ENCODE measurements at places on chromosomes 4 and X.

DNA sequence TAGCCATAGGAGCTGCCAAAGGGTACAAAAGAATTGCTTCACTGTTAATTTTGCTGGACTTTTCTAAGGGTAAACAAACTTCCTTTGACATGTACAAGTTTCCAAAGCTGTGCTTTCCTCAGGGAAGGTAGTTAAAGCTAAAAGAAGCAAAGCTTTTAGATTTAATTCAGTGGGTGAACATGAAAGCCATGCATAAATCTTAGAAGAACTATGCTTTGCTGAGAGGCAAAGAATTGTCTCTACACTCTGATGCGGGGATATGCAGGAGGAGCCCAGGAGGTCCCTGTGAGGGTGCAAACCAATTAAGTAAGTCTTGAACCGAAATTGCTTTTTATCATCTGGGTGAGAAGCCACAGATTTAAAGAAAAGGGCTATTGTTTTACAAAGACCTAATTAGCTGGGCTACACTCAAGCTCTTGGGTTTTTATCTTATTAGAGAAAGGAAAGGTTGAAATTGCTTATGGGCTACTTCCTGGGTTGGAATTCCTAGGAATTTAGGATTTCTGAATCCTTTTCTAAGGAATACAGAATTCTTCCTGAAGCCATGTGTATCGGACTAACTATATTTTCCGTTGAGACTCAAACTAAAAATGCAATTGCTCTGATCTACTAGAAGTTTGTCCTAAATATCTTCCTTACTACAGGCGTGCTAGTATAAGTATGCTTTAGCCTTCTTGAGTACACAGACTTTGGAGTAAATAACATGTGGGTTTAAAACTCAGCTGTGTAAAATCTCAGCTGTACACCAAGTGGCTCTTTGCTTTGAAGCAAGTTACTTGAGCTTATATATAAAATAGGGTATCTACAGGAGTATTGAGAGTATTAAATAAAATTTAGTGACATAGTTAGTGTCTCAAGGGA lies 188.4 kb upstream of the ANK2 start:
- DNase-seq, result no peak

GRCh38 chr4:20421603-20421985 lies 169.9 kb downstream of the SLIT2 start:
- peak; percentile 58 for DNase-seq

DNA sequence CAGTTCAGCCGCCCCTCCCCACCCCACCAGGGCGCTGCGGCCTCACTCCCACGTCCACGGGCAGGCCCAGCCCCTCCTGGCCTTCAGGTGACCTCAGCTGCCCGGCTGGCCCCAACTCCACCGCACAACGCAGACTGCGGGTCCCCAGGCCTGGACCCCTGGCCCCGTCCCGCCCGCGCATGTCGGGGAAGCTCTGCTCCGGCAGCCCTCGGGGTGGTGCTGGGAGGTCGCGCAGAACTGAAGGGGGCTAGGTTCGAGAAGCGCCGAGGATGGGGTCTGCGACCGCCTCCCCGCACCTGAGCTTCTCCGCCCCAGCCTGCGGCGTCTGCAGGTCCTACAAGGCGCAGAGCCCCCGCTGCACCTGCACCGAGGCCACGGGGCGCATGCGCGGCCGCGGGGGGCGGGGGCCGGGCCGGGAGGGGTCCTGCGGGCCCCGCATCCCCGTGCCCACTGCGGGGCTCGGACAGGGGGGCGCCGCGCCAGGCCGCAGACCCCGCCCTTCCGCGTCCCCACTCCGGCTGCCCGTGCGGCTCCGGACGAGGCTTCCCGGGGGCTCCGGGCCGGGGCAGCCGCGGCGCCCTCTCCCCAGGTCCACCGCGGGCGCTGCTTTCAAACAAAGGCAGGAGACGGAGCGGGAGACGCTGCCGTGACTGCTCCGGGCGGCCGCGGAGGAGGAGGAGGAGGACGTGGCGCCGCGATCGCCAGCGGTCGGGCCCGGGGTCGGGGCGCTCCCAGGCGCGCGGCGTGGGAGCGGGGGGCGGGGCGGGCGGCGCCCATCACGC lies 672 bp upstream of the NAT8L start:
- no peak for DNase-seq

GRCh38 chr4:82677327-82677726 lies 115.5 kb upstream of the TMEM150C start:
- DNase-seq, result no peak

DNA sequence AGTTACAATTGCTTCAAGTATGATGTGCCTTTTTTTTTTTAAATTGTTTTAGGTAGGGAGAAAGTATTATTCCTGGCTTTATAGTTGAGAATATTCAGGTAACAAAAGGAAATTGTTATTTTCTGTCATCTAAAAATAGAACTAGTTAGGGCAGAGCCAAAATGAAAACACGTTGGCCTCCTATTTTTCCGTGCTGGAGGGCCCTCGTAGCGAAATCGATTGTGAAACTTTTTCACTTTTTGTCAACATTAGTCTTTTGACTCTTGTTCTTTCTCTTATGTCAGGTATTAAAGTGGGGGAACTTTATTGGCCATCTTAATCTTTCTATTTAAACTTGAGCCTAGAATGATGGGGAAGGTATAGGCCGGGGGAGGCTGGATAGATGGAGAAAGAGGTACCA lies 104.9 kb downstream of the ARHGAP10 start:
- DNase-seq, result no peak

DNA sequence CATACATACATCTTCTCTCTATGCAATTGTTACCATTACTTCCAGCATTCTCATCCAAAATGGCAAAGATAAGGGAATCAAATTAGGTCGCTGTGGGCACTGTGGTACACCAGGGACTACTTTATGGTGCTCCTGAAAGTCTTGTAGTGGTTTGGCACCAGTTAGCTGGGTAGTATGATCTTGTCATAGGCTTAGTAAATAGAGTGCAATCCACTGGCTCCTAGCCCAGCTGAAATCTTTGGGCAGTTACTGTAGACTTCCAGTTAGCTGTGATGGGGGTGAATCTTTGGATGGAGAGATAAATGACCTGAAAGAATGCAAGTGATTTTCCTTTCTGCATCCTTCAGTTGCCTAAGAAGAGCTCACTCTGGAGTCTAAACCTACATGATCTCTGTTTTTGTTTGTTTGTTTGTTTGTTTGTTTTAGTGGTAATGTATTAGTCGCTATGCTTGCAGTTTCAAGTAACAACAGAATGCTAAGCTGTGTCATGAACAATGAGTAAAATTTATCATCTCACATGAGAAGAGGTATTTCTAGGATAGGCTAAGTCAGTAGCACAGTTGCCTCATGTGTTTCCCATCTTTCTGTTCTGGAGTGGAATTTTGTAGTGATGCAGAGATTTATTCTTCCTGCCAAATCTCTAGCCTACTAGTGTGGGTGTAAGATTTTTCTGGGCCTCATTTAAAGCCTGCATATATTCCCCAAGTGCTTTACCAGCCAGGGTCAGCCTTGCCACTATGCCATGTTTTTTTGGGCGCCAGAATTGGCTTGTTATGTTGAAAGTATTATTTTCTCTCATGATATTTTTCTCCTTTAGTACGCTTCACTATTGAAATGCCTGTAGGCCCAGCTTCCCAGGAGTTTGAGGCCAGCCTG lies 24.2 kb downstream of the HERC3 start:
- peak; percentile 91 for DNase-seq

- DNase-seq, result no peak
These were observed 180.4 kb downstream of the ZIC3 start for GRCh38 chrX:137746289-137746688.

DNA sequence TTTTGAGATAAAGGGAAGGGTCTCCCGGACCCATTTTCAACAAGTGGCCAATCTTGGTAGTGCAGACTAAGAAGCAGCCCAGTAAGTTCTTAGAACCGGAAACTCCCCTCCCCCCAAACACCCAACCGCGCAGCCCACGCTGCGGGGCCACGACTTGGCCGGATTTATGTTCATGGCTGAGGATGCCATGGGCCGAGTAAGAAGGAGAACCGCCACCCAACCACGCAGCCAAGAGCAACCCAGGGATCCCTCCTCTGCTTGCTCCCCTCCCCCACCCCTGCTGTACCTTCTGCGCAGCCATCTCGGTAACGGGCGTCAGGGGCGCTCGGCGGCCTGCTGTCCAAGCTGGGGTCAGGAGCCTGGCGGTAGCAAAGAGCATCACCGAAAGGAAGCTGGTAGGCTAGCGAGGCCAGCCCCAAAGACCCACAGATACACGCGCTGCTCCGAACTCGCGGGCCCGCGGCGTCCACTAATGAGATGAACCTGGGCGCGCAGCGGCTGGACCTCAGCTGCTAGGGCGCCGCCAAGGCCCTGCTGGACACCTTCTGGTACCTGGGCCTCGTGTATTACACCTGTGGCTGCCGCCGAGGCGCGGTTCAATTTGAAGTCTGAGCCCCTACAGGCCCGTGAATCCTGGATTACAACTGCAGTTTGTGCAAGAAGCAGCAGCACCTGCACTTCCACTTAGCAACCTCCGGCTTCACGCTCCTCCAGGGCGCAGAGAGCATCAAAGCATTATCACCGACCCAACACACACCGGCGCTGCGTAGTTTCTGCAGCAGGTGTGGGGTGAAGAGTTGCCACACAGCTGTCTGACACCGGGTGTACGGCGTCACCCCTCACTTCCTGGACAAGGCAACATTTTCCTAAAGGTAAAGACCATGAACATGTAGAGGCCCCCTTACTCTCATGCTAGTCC lies 63.4 kb downstream of the NUDT10 start:
- no peak for DNase-seq

- no peak for DNase-seq
These were observed 121.3 kb downstream of the EGF start for GRCh38 chr4:110034026-110034393.

DNA sequence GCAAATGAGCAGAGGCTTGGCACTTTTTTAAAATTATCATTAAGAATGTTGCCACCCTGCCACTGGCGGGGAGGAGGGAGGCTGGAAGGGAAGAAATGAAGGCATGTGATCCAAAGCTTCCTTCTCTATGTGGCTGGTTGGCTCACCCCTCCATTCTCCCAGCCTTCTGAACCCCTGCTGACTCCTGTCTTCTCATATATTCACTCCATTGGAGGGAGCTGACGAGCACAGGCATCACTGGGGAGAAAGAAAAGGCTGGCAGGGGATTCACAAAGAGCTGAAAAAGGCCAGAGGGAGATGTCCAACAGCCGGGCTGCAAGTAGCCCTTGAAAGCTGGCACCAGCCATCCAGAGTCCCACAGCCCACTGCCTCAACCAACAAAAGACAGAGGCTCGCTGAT lies 495.6 kb downstream of the BCOR start:
- DNase-seq, result no peak

GRCh38 chrX:79130857-79131256 lies 13.6 kb upstream of the GPR174 start:
- DNase-seq, result no peak

GRCh38 chr4:44186850-44187246 lies 261.8 kb downstream of the KCTD8 start:
- peak; percentile 0 for DNase-seq

DNA sequence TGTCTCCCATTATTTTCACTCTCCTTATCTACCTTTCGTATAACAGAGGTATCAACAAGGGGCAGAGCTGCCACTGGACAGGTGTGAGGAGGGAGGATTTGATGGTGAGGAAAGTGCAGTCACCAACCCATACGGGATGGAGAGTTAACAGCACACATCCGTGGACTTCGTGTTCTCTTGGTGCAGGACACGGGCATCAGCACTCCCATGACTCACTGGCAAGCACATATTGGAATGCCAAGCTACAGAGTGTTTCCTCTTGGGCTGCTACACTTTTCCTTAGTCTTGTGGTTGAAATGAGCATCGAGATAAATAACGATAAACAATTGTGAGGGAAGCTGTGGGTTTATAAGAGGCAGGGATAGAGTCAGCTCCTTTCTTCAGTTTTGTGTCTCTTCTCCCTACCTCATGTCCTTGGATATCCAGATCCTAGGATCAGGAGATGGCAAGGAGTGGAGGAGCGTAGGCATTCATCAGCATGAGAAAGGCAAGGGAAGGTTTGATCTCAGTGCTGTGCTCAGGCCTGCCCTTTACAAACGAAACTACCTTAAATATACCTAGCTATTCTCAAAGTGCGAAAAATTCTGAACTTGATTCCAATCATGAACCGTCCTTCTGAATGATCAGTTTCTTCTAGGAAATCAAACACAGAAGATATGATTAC lies 96.3 kb downstream of the ZNF827 start:
- DNase-seq, result peak; percentile 79

DNA sequence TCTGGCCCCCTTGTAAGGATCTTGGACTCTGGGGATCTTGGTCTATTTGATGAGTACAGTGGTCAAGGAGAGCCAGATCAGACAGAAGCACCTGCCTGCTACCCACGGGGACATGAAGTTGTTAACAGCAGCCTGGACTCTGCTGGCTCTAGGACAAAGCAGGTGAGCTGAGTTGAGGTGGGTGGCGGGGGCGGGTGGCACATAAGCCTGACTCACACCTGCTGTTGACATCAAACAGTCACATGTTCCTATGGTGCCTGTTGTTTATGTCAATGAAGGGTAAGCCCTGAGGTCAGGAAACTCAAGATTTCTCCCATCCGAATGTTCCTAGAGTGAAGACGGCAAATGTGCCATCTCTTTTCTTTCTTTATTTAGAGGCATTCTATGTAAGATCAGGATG lies 50.1 kb upstream of the CLNK start:
- no peak for DNase-seq

DNA sequence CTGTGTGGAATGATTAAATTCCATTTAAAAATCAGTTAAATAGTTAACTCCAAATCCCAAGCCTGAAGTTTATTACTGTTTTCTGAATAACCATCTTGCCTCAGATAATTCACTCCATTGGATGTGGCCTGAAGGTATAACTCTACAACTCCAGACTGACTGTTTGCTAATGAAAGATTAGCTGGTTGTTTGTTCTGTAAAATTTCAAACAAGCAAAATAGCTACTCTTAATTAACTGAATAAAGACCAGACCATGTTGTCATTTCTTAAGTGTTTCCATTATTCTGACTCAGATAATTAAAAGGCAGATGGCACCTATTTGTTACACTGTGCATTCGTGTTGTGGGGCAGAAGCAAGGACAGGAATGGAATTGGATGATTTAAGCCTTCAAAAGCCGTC lies 78.5 kb upstream of the DDIT4L start:
- no peak for DNase-seq

GRCh38 chrX:25737540-25737939 lies 400.6 kb upstream of the MAGEB18 start:
- peak; percentile 9 for DNase-seq

GRCh38 chr4:26459054-26459755 lies 31.1 kb downstream of the CCKAR start:
- peak; percentile 80 for DNase-seq

- DNase-seq, result no peak
These were observed 144.7 kb downstream of the QDPR start for GRCh38 chr4:17367201-17367600.

- DNase-seq, result no peak
These were observed 12.8 kb downstream of the HERC3 start for GRCh38 chr4:88604978-88605678.

- DNase-seq, result no peak
These were observed 130.3 kb upstream of the PDLIM3 start for GRCh38 chr4:185665655-185666054.

DNA sequence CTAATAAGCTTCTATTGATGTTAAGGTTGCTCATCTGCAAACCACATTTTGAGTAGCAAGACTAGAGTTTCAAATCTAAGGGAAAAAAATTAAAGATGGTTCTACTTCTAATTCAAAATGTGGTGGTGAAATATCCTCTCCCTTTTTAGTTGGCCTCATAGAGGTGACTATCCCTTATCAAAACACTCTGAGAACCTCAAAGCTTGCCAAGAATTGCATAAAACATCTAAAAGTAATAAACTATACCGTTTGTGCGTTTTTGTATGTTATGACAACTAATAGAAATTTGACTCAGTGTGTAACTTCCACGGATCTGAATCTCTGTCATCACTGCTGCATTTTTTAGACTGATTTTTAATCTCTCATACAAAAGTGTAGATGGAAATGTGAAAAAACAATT lies 672.8 kb upstream of the GALNT7 start:
- DNase-seq, result no peak

- DNase-seq, result peak; percentile 1
These were observed 2361.6 kb upstream of the AGA start for GRCh38 chr4:179803857-179804256.

Measured in iris pigment epithelial cell (primary cell).